Activated CD8-positive, alpha-beta T cell treated with anti-CD3 and anti-CD28 coated beads for 36 hours (primary cell): ENCODE measurements at places on chromosomes 5 and 9. TPM values are rescaled to one million over a fixed set of nuclear protein-coding genes. Genes with fewer than 3 reads are reported as not detected.

The FRRS1L gene
- not detected for total RNA-seq

The POLK gene
- 30.6 TPM for total RNA-seq

The NSMF gene
- total RNA-seq, result 116 TPM

The TEK gene
- not detected for total RNA-seq

The TXNDC8 gene
- total RNA-seq, result not detected

The NR2F1-AS1 gene
- total RNA-seq, result not detected

The RORB gene
- total RNA-seq, result 0.04 TPM

The SLC36A2 gene
- not detected for total RNA-seq

The CCNO gene
- total RNA-seq, result not detected

The SCGB3A1 gene
- not detected for total RNA-seq
